ENCODE measurements at places on chromosomes 13 and 19.

DNA sequence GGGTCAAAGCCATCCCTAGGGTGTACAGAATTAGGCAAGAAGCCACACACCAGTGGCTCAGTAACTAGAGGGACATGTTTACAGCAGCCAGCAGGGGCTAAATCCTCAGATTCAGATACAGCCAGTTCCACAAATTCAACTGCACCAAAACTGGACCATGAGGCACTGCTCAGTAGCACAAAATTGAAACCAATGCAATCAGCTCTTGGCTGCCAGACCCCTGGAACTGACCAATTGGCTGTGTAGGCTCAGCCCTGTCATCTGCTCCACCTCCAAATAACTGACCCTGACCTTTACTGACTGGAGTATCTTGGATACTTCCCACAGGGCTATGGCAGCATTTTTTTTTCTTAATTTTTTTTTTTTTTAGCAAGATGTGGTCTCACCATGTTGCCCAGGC, 226.5 kb downstream of the FOXO1 start:
- no peak for DNase-seq

- DNase-seq, result no peak
Measured at GRCh38 chr19:55376241-55376933, at the start of gene TMEM190. Gene TMEM190 (plus strand): TSS chr19:55376826. CDS start chr19:55376854, 28 bp downstream.

DNA sequence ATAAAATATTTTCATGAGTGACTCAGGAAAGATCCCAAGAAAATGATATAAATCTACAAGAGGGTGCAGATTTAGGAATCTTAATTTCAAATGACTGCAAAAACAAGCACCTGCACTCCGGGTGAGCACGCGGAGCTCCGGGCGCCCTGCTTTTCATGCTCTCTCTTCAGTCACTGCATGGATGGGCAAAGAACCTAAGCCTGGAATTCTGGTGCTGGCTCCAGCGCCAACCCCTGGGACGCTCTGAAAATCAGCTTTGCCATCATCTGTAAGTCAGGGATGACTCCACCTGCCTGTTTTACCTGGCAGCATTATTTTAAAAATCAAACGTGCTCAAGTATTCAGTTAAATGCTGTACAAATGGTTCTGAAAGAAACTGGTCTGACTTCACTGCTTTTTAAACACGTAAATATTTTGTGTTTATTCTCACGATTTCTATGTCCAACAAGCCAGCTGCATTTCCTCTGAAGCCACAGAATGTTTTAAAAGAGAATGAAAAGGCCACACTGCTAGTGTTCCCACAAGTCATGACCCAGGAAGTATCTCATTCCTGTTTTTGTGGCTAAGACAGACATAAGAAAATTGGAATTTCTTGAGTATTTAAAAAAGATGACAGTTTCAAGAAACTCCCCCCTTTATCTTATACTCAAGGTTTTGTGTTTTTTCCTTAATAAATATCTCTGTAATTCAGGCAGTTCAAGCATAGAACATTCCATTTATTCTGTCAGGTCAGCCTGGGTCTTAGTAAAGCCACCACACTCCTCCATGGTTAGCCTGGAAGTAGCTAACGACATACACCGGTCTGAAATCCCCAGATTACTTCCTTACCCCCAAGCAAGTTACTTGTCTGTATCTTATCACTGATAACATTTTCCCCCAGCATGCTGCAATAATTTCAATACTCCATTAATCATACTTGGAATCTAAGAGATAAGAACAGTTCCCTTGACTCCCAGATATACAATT, 81.1 kb downstream of the COL4A1 start:
- no peak for DNase-seq

DNA sequence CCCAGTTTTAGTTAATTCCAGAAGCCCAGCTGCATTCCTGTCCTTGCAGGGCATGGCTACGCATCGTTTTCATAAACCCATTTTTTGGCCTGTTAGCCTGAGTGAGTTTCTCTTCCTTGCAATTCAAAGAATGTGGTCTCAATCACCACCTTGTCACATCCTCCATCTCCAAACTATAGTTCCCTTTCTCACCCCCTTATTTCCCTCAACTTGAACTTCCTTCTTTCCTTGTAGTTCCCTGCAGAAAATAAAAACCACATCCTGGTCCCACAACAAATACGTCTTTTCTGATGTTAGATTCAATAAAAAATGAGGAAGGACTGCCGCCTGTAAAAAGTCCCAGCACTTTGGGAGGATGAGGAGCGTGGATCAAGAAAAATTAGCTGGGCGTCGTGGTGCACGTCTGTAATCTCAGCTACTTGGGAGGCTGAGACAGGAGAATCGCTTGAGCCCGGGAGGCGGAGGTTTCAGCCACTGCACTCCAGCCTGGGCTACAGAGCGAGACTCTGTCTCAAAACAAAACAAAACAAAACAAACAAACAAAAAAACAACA, 13.2 kb downstream of the ADGRE3 start:
- no peak for DNase-seq
